ENCODE measurements at places on chromosomes 16 and 17.

GRCh38 chr17:42276609-42277341 lies 584 bp upstream of the STAT5B start:
- peak; percentile 76 for DNase-seq

- DNase-seq, result no peak
These were observed 36.3 kb downstream of the CMTM3 start for GRCh38 chr16:66640724-66641314.

DNA sequence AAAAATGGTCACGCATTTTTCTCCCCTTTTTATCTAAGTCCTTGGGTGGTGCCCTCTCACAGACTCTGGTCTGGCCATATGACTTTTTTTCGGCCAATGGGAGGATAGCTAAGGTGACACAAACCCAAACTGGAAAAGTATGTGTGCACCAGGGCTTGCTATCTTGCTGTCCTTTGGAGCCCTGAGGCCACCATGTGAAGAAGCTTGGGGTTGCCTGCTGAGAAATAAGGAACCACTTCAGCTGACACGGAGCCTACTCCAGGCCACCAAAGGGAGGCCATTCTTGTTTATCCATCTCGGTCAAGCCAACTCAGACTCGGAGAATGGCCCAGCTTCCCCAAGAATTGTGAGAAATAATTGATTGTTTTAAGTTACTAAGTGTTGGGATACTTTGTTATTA lies 111.4 kb upstream of the ZFHX3 start:
- DNase-seq, result no peak

GRCh38 chr17:14840616-14841231 lies 424.4 kb downstream of the PMP22 start:
- peak; percentile 56 for DNase-seq

DNA sequence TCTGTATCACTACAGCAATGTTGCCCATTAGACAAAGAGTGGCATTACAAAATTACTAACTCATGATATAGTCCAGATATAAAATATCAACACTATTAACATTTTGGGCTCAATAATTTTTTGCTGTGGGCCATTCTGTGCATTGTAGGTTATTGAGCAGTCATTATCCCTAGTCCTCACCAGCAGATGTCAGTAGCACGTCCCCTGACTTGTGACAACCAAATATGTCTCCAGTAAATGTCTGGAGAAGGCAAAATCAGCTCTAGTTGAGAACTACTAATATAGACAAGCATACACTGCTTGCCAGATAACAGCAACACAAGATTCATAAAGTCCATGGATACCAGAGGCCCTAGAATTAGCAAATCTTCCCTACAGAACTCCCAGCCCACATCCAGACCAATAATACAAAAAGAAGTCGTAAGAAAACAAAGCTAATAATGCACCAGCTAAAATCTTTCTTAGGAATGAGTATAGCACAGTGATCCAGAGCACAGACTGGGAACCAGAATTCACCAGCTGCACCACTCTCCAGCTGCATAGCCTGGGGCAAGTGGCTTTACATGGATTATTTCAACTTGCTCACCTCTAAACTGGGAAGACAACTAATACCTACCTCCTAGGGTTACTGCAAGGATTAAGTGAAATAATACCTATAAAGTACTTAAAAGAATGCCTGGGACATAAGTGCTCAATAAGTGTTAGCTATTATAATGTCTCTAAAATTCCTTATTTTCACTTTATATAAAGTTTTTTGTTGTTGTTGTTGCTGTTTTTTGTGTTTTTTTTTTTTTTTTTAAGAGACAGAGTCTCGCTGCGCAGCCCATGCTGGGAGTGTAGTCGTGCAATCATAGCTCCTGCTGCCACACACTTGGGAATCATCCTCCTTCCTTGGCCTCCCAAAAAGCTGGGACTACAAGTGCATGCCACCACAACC lies 23.7 kb downstream of the HELZ start:
- no peak for DNase-seq

DNA sequence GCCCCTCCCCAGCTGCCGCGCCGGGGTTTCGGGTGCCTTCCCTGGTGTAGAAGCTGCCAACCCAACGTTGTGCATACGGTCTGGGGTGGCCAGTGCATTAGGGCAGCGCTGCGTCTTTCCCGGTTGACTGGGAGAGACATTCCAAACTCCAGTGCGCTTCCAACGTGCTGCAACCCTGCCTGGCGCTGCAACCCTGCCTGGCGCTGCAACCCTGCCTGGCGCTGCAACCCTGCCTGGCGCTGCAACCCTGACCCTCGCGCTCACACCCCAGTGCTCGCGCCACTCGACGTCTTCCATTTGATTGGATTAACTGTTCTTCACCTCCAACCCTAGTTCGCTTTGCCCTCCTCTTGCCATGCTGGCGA lies 488 bp upstream of the HAP1 start:
- DNase-seq, result no peak

- peak; percentile 63 for DNase-seq
These were observed 946 bp upstream of the TMEM256 start for GRCh38 chr17:7404737-7405349.

DNA sequence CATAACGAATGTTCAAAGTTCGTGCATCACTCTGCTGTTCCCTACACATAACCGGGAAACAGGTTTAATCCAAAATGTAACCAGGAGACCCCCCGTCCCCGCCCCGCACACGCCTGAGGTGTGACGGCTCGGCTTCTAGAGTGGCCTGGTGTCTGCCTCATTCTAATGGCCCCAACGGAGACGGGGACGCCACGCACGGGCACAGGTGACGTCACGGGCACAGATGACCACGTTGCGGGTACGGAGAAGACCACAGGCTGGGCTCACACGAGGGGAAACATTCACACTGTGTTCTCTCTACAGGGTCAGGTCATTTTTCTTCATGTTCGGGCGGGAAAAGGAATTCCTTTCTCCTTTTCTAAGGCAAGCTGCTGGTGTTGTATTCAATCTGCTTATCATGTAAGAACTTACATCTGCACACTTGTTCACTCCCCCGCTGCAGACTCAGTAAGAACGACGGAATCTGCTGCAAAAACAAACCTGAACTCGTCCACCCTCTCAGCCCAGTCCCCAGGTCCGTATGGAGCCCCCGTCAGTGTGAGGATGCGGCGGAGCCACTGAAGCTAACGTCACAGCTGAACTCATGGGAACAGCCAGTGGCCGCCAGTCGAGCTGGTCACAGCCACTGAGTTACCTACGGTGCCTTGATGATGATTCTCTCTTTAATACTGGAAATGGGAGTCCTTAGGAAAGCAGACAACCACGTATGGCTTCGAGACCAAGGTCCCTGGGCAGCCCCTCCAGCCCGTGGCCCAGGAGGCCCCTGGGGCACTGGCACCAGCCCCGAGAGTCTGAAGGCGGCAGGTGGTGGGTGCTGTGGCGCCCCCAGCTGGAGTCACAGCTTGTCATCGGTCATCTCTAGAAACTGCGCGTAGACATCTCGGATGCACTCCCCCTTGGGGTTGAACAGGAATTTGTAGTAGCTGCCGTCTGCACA lies 32.9 kb downstream of the WDR45B start:
- no peak for DNase-seq

DNA sequence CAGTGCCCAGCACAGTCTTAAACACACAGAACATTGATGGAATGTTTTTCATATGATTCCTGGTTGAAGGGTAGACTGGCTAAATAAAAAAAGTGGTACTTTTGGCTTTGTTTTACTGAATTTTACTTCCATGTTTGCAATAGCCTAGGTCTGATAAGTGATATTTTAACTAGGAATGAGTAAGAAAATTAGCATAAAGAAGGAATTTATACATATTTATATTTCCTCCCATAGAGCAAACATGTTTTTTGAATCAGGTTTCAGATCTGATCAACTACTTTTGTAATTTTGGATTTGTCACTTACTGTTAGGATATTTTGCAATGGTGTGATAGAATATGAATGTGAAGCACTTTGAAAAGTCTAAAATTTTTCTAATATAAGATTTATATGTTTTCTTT lies 7.2 kb downstream of the NF1 start:
- DNase-seq, result no peak

DNA sequence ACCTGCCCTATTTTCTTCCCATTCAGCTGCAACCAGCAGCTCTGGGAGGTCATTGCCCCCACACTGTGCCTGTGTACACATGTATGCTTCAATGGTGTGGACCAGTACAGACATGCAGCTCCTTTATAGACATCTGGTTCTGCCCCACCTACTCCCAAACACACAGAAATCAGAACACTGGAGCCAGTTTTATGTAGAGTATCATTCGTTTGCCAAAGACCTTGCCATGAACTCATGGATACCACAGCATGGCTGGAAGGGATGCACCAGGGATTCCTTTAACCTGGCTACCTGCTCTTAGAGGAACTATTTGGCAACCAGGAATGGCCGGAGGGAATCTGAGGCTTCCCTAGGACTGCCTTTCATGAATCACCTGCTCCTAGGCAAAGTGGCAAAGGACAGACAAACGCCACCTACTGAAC lies 60.4 kb downstream of the ZFHX3 start:
- DNase-seq, result no peak

- no peak for DNase-seq
These were observed 14.5 kb downstream of the DNAH17 start for GRCh38 chr17:78562734-78563133.

GRCh38 chr16:52404546-52404945 lies 142.4 kb downstream of the TOX3 start:
- DNase-seq, result no peak

- DNase-seq, result no peak
These were observed 5.5 kb downstream of the CYLD start for GRCh38 chr16:50747207-50747956.

- DNase-seq, result no peak
These were observed 99.2 kb upstream of the ZNF750 start for GRCh38 chr17:82938873-82939620.

DNA sequence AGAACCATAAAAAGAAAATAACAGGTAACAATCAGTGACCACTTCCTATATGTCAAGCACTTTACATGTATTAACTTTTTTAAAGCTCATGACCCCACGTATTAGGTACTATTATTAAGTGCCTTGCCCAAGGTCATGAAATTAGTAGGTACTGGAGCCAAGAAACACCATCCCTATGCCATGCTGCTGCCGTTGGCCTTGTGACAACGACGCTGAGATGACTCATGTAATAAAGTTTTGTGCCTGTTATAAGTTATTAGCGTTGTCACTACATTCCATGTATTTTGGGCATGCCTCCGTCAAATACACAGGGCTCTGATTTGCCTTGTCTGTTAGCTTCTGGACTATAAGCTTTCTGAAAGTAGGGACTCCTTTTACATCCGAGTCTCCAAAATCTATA lies 1.4 kb downstream of the BBS2 start:
- DNase-seq, result peak; percentile 23

- DNase-seq, result peak; percentile 65
These were observed 1.1 kb downstream of the CAMTA2 start for GRCh38 chr17:4986403-4986802.

DNA sequence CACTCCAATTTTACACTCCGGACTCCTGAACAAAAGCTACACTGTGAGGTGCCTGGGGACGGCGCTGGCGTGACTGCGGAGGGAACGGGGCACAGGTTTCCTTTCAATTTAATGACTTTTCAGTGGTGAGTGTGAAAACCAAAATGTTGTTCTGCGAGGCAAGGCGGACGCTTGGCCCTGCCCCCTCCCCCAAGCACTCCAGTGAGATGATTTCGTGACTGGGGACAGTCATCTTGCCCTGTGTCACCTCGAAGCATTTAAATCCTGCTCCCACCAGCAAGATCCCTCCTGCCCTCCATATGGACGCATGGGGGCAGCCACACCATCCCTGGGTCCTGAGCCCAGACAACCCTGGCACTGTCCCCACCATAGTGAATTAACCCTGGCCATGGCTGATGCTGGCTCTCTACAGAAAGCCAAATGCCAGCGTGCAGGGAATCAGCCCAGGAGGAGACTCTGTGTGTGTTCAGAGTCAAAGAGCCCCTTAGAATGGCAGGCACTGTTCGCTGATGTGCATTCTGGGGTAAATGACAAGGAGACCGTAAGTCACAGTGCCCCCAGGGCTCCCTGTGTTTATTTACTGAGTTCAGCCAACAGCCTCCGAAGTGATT lies 41.0 kb downstream of the C16orf95 start:
- no peak for DNase-seq

GRCh38 chr17:74467221-74467951 lies 952 bp downstream of the CD300A start:
- DNase-seq, result no peak

- peak; percentile 42 for DNase-seq
These were observed 25.9 kb downstream of the ZFHX3 start for GRCh38 chr16:73021866-73022495.

DNA sequence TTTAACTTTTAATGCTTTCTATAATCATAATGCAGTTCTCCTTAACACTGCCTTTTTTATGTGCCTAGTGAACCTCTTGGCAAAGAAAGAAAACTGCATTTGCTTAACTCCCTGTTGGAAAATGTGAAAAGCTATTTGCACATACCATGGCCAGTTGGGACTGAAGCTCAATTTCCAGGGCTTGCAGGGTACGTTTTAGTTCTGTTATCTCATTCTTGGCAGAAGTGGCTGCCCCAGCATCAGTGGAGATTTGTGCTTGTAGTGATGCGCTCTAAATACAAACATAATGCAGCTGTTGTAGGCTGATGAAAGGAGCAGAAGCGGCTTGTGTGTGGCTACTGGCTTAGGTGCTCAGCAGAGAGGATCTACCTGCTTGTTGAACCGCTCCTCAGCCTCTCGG lies 3.7 kb downstream of the KRT24 start:
- DNase-seq, result no peak

DNA sequence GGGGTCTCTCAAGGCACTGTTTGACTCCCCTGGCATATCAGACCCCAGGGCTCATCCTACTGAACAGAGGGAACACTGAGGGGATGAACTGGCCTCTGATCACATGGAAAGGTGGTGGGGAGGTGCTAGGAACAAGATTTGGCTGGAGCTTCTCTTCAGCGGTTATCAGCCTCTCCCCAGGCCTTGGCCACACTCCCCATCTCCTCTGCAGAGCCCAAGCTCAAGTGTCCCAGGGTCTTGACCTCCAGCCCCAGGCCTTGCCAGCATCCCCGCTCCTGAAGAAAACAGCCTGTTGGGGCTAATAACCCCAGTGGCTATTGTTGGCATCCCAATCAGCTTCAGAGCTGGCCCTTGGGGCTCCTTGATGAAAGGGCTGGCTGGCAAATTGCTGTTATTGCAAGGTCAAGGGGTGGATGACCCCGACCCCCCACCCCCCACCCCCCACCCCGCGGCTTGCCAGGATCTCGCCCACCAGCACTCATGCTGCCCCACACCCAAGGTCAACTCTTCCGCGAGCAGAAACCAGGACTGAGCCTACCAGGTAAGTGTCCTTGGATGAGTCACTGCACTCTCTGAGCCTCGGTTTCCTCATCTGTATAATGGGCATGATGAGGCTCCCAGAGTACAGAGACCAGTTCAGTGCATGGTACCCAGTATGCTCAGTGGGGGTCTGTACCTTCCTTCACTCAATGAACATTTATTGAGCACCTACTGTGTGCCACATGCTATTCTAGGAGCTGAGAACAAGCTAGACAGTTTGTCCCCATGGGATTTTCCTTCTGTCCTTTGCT lies 18.8 kb upstream of the FAM83G start:
- DNase-seq, result no peak
